ENCODE measurements at places on chromosomes 4 and X.

GRCh38 chr4:16289897-16290554, 63.8 kb upstream of the TAPT1 start:
- no peak for DNase-seq

DNA sequence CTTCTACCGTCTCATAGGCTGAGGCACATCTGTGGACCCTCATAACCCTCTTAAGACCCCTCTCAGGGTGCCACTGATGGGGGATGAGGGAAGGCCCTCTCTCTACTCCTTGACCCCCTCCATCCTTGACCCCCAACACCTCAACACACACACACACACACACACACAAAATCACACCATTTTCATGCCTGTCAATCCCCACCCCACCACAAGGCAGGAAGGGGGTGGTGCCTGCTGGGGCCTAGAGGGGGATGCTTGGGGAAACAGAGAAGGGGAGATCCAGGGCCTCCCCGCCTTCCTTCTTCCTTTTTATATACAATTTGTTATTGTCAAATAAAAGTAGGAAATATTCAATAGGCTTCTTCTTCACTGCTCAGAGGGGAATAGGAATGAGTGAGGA, 1.2 kb upstream of the EBP start:
- no peak for DNase-seq

DNA sequence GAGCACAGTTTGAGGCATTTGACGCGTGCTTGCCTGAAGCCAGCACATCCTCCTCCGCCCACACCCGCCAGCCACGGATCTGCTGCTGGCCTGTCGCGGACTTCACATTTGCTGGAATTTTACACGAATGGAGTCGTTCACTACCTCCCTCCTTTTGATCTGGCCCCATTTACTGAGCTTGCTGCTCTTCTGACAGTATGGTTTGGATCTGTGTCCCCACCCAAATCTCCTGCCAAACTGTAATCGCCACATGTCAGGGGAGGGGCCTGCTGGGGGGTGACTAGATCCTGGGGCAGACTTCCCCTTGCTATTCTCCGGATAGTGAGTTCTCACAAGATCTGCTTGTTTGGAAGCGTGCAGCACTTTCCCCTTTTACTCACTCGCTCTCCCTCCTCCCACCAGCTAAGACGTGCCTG, 19.9 kb upstream of the CPLX1 start:
- no peak for DNase-seq

DNA sequence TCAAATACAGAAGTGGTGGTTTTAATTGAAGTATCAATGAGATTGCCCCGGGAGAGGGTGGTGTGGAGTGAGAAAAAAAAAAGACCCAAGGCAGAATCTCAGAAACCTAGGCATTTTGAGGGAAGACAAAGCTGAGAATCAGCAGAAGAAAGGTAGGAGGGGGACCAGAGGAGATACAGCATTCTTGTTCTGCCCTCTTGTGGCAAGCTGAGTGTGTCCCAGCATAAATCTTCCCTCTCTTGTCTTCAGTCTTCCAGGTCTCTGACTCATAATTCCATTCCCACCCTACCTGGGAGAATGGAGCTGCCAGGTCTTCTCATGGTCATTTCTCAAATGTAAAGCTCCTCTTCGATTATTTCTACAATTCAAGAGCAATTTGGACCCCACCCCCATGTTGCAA, 32.7 kb upstream of the MAGED1 start:
- DNase-seq: peak; percentile 17

DNA sequence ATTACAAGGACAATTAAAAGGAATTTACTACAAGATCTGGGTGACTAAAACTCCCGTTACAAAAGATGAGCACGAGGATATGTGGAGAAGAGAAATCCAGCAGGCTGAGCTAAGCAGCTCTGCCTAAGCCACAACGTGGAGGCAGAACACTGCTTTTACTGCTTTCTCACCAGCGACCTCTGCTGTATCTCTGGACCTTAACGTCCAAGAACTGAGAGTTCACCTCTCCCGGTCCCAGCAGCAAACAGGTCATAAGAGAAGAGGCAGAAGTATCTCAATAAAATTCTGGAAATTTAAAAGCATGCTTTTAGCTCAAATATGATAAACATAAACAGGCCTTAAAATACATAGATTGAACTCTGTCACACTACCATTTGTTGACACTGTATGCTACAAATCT, 81.0 kb downstream of the ADGRA3 start:
- no peak for DNase-seq

GRCh38 chr4:76708971-76709771, 188.8 kb downstream of the SOWAHB start:
- no peak for DNase-seq

GRCh38 chrX:63434665-63435064, 83.5 kb upstream of the SPIN4 start:
- no peak for DNase-seq

DNA sequence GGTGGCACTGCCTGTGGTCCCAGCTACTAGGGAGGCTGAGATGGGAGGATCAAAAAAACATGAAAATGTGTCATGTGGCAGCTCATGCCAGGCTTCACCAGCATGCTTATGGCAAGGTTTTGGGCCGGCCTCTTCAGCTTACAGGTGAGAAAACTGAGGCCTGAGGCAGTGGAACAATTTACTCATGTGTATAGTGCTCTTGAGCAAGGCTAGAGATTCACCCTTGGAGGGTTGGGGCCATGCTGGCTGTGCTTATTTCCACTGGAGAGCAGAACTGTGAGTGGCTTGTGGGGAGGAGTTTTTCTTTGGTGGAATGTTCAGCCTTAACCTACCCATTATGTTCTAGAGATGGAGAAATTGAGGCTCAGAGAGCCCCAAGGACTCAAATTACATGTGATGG, 31.8 kb downstream of the NSD2 start:
- DNase-seq: no peak

DNA sequence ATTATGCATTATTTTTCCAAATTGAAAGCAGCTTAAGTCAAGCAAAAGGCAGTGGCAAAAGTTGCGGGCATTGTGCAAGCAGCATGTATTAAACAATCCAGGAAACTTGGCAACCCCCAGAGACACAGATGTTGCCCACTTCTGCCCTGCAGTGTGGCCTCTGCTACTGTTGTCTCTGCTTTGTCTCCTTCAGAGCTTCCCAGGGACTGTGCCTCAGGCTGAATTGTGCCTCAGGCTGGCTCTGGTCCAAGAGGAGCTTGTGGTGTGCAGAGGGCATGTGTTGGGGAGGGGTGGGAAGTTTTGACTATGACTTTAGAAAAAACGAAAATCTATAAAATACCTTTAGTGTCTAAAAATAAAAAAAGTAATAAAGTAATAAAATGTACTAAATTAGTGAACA, 201.4 kb downstream of the CCSER1 start:
- peak; percentile 15 for DNase-seq

GRCh38 chr4:18684932-18685331, 663.4 kb upstream of the LCORL start:
- no peak for DNase-seq

DNA sequence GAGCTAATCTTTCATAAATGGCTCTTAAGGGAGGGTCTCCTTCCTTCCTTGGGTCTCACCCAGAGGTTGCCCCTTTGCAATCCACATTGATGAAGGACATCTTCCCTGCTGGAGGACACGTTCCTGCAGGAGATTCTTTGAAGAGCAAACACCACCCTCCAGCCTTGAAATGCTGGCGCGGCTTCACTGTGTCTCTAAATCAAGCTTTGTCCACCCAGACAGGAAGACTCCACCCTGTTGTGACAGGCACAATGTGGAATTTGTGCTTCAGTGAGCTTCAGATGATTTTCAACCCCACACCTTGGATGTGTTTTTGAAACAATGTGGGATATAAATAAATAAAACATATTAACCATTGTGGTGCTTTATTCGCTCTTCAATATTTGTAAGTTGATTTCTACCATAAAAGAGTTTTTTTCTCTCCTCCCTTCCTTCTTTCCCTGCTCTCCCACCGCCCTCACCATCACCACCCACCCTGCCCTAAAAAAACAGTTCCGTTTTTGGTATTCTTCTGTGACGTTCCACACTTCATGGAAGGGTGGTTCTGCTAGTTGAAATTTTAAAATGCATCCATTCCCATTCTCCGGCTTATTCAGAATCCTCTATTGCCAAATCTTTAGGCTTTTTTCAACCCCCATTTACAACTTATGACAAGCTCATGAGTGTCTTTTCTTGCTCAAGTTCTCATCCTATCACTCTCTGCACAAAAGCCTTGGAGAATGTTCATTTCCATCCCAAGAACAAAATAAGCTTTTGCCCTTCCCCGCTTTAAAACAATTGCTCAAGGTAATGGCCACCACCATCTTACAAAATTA, 264.3 kb downstream of the RAPGEF2 start:
- no peak for DNase-seq

- no peak for DNase-seq
Measured at GRCh38 chr4:129532573-129532972, 436.6 kb downstream of the C4orf33 start.

GRCh38 chr4:25477221-25477620, 100.2 kb downstream of the ANAPC4 start:
- no peak for DNase-seq

DNA sequence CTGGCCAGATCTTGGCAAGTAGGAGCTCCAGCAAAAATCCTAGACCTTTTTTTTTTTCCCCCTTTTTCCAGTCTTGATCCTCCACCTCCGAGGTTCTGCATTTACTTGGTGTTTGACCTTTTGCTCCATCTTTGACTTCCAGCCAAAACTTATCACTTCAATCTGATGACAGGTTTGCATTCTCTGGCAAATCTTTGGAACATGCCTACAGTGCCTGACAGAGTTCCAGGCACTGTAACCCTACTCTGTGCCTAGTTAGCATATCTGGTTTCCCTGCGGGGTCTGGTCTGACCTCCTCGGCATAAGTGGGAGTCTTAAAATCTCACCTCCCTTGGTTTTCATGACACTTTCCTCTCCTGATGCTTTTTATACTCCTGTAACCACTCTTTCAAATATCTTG, 39.4 kb upstream of the NR3C2 start:
- no peak for DNase-seq

DNA sequence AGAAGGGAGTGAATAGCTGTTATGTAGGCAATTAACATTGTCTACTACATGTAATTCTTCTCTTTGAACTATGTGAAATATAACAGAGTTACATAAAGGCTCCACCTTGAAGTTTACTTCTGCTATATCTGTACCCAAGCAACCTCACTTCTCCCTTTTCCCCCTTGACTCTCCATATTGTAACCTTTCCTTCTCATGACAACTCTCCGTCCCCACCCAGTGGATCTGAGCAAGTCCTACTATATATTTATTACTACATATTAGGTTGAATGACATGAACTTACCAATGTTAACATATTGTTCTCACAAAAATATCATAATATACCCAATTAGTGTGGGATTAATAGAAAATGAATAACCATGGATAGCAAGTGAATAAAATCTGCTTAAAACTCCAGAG, 93.2 kb upstream of the ATP8A1 start:
- peak; percentile 29 for DNase-seq

All from NCI-H1436 (cell line).